Endothelial cell (in vitro differentiated cells): ENCODE measurements at places on chromosomes 4 and X.

GRCh38 chr4:131595140-131595539 is 1554.0 kb upstream of the PCDH10 start:
- no peak for DNase-seq

GRCh38 chrX:44130189-44130588 is 157.0 kb upstream of the NDP start:
- no peak for DNase-seq

DNA sequence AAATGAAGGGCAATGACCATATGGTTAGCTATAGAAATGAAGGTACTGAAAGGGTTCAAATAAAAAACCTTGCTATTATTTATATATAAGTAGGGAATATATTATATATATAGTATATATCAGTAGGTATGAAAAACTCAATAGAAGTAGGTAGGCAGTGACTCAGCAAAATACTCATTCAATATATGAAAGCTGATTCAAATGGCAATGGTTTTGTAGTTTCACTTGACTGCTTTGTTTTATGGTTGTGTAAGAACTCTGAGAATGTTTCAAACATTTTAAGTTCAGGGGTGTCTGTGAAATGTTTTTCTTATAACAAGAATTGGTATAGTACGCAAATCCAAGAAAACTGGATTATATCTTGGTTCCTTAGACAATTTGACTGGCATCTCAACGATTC is 4.1 kb downstream of the ZNF280C start:
- no peak for DNase-seq

DNA sequence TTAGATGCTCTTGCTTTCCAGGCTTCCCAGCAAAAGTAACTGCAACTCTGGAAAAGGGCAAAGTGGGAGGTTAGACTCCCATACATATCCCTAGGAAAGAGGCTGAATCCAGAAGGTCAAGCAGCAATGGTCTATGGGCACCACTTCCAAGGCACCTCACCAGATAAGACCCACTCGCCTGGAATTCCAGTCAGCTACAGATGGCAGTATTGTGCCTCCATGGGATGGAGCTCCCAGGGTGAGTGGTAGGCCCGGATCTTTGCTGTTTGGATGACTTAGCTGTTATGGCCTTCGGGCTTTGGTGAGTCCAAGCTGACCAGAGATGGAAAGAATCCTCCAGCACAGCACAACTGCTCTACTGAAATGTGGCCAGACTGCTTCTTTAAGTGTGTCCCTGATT is 688.0 kb downstream of the PCDH19 start:
- no peak for DNase-seq
